ENCODE measurements at places on chromosomes 6 and 20.

DNA sequence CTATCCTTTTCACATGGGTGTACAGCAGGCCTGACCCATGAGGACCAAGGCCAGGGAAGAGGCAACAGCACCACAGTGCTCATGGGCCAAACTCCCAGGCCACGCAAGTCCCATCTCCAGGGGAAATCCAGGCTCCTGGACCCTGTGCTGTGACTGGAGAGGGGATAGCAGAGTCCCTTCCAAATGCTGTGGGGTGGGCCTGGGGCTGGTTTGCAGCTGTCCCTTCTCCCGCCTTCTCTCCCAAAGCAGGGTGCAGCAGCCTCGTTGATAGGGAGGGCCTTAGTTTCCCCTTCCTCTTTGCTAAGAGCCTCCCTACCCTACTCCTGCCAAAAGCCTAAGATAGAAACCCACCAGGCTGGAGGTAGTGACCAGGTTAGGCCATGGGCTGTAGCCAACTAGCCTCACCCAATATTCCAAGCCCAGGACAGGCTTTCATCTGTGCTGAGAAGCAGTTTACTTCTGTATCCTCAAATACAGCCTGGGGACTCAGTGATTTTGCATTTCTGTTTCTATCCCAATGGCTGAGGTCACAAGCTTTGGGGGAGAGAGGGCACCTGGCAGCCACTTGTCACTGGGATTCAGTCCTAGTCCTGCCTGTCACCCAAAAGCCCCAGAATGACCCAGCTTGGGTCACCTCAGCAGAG, 1.4 kb downstream of the CTSZ start:
- no peak for DNase-seq

DNA sequence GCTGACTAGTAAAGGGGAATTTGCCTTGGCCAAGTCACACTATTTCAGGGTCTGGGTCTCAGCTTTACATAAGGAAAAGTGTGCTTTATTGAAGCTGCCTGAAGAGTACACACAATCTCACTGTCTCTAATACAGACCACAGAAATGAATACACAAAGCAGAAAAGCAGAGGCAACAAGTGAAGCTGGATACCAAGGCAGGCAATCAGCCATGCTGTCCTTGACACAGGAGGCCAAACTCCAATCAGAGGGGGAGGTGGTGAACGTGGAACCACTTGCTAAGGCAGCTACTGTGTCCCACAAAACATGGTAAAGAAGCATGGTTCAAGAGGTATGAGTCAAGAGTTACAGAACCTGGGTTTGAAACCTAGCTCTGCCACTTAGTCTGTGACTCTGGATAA, 21.8 kb upstream of the CCND3 start:
- DNase-seq: no peak

DNA sequence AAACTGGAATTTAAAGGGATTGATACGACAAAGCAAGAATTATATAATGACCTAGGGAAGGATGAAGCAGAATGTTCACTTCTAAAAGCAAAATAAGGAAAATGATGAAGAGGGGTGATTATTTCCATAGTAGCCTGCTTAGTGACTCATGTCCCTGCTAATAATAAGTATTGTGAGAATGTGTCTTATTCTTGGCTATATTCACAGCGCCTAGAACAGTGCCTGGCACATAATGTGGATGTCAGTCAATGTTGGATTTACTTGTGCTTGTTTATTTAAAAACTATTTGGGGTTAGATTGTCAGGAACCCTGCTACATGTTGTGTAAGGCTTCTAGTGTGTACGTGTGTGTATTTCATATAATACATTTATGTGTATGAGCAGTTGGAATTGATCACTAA, 85.1 kb downstream of the ZFAND3 start:
- no peak for DNase-seq

- DNase-seq: no peak
These were observed 519.7 kb upstream of the ID4 start for GRCh38 chr6:19317431-19317986.

DNA sequence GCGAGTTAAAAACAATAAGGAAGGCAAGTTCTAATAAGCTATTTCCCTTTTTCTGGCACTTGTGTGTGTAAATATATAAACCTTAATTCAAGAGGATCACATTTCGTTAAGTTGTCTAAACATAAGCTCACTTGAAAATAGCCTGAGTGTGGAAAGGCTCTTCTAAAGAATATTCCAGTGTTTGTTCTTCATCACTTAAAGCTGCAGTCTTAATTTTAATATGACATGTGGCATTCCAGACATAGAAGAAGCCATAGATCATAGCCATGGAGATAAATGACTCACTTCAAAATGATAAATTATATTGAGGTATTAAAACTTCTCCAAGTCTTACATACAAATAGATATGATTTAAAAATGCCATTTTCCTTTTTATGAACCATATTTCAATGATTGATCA, 42.1 kb downstream of the IYD start:
- no peak for DNase-seq

GRCh38 chr6:92708945-92709344, 710.4 kb downstream of the EPHA7 start:
- DNase-seq: no peak

DNA sequence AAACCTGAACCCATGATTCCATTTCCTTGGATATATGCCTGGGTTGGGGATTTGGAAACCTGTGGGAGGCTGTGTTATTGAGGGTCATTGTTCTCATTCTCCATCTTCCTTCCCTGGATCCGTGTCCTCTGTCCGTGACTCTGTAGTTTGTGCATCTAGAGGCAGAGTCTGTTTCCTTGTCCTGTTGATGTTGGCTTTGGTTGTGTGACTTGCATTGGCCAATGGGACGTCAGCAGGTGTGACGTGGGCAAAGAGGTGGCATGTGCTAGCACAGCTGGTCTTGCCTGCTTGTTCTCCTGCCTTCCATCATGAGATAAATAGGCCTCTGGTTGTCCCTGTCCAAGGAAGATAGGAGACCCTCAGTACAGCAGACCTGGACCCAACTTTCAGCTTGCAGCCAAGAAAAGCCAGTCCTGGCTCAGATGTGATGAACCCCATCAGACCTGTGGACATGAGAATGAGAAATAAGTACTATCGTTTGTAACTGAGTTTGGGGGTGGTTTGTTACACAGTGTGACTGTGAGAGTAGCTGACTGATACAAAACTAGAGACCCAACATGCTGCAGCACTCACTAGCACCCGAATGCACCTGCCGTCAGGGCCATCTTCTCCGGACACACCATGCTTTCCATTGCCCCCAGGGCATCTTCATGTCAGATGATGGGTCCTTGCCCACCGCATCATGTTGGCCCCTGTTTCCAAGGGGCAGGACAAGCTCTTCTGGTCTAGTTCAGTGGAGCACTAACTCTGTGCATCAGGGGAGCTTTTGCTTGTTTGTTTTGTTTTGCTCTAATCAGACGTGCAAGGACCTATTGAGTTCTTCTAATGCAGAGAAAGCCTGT, 195.3 kb upstream of the SULF2 start:
- DNase-seq: no peak

DNA sequence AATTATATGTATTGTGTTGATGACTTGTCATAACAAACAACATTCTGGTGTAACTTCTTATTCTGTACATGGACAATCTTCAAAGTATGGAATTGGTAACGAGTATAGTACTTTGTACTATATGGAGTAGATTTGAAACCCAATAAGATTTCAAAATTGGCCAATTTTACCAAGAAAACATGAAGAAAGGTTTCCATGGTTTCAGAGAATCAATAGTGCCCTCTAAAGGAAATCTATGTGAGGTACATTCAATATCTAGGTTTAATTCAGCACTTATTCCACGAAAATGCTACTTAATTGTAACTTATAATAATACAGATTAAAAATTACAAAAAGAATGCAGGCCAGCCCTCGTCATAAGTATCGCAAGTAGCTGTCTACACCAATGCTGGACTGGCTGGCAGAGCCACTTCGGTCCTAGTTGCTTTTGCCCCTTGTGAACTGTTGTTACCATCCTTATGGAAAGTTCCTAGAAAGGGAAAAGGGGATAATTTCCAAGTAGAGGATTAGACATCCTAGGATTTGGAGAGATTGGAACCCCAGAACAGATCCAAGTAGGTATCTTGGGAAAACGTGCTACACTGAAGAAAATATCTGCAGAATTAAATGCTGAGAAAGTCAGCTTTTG, 70.9 kb downstream of the LCA5 start:
- no peak for DNase-seq

DNA sequence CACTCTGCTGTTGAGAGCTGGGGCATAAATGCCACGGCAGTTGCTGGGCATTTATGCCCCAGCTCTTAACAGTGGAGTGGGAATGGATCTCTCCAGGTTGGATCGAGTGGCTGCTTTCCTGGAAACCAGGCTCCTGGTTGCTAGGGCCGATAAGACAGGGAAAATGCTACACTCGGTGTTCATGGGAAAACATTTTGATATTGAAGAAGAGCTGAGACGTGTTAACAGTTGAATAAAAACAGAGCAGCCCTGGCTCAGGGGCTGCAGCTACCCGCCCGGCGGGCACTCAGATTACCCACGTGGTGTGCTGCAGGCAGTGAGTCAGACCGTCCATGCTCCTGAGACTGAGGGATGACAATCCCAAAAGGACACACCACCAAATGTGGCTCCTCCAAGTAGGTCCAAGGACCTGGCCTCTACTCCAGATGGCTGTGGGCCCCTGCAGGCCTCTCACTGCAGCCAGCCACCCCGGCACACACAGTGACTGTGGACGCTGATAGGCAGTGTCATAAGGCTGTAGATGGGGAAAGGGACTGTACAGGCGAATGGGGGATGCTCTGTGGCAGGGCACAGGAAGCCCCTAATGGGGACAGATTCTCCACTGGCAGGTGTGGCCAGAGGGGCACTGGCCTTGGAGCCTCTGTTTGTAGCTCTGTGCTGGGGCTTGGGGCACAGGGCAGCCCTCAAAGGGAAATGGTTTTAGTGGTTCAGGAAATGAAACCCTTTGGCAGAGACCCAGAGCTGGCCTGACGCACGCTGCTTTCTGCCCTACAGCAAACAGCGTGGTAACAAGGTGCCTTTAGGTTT, 237.8 kb downstream of the LY86 start:
- DNase-seq: no peak

DNA sequence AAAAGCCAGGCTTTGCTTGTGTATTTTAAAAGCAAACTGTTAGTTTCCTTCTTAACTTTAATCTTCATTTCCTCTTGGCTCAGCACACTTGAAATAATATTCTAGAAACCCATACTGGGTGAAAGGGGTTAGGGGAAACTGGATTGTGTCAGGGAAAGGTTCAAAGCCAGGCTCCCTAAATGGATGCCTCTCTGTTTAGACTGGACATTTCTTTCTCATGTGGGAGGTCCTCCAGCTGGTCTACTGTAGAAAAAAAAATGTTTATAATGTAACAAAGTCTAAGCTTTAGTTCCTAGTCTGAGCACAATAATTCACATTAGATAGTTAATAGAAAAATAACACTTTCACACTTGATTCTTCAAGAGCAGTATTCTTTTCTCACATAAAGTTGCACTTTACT, 89.0 kb upstream of the AKIRIN2 start:
- no peak for DNase-seq

- DNase-seq: no peak
These were observed 27.5 kb upstream of the AGPAT4 start for GRCh38 chr6:161301338-161301737.

DNA sequence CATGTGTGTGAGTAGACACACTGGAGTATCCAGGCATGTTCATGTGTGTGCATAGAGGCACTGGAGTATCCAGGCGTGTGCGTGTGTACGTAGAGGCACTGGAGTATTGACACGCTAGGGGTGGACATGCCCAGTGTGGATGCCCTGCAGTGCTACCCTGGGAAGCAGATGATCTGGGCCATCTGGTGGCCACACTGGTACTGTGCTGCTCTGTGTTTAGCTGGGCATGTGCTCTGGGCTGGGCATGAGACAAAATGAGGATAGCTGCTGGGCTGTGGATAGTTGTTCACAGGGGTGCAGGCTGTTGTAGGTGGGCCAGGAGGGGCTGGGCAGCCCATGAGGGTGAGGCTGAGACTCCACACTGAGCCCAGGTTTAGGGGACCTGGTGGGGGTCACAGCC, 24.0 kb upstream of the NPBWR2 start:
- no peak for DNase-seq

DNA sequence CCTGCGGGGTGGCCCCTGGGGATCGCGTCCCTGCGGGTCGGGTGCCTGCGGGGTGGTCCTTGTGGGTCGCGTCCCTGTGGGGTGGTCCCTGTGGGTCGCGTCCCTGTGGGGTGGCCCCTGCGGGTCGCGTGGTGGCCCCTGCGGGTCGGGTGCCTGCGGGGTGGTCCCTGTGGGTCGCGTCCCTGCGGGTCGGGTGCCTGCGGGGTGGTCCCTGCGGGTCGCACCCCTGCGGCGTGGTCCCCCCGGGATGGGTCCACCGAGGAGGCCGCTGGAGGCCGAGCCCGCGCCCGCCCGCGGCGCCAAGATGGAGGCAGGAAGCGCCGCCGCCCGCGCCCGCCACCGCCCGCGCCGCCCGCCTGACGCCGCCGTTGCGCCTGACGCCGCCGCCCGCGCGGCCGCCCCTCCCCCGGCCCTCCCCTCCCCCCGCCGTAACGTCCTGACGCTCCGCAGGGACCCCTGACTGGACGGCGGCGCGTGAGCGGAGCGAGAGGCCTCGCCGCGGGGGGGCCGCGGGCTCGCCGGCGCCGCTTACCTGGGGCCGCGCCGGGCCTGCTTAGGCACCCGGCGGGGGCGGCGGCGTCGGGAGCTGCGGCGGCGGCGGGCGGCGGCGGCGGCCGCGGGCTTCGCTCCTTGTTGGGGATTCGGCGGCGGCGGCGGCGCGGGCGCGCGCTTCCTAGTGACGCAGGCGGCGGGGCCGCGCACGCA, at the start of gene GMEB2:
Gene GMEB2 (minus strand): TSS at position 678 of the 705 bp plus-strand sequence. CDS start 7,704 bp downstream, outside the sequence.
- peak; percentile 46 for DNase-seq

GRCh38 chr6:81755551-81755950, 3.1 kb upstream of the TENT5A start:
- DNase-seq: no peak

DNA sequence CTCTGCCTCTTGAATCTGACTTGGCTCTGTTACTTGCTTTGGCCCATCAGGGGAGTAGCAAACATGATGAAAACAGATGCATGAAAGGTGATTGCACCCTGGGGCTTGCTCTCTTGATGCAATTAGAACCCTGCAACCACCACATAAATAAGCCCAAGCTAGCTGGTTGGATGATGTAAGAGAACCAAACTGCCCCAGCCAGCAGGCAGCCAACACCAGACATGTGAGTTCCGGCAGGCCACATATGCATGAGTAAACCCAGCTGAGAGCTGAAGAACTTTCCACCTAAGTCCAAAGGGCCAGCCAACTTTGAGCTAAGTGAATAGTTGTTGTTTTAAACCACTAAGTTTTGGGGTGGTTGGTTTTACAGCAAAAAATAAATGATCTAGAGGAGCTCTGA, 268.4 kb downstream of the FARS2 start:
- no peak for DNase-seq

DNA sequence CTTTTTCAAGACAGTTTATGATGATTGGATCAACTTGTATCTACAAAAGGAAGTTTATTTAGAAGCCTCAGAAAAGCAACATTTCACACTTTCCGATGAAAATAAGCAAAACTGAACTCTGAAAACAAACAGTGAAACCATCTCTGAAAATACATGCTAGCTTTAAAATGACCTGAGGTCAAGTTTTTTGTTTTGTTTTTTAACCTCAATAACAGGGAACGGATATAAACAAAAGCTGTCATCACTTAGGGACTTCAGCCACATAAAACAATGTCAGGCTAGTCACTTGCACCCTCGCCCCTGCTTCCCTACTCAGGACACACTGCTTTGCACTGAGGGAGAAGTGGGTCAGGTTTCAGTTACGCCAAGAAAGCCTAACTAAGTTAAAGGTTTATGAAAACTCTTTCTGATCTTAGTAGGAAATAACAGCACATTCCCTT, 11.6 kb downstream of the BACH2 start:
- DNase-seq: no peak

GRCh38 chr6:5078121-5078669, 6.9 kb upstream of the PPP1R3G start:
- DNase-seq: no peak

Data from activated CD8-positive, alpha-beta memory T cell treated with anti-CD3 and anti-CD28 coated beads for 4 hours (primary cell).